Tibial nerve (tissue), 4 donors: ENCODE measurements at places on chromosomes 3 and 15. TPM values are rescaled to one million over a fixed set of nuclear protein-coding genes. Genes with fewer than 3 reads are reported as not detected.

DNA sequence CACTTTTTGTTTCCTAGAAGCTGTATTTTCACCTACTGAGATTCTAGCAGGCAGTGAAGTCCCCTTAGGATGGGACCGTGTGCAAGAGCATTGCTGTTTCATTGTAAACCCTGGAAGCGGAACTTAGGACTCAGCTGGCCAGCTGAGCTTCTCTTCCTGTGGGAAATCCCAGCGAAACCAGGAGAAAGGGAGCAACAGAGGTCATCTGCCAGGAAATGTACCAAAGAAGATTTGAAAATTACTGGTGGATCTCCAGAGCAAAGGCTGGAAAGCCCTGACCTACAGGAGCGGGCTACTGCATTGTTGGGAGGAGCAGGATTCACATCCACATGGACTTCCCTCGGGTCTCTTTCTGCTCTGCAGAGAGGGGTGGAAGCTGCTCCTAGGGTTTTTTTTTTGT lies 7.6 kb upstream of the ADPRH start:
- no peaks in the 10 kb centered on the region for H3K4me1 ChIP-seq
- no peak for DNase-seq
- no peak overlapping the region for H3K27ac ChIP-seq
- no peaks in the 10 kb centered on the region for H3K27me3 ChIP-seq
- H3K4me3 ChIP-seq: no peak overlapping the region
- no peaks in the 10 kb centered on the region for H3K36me3 ChIP-seq

DNA sequence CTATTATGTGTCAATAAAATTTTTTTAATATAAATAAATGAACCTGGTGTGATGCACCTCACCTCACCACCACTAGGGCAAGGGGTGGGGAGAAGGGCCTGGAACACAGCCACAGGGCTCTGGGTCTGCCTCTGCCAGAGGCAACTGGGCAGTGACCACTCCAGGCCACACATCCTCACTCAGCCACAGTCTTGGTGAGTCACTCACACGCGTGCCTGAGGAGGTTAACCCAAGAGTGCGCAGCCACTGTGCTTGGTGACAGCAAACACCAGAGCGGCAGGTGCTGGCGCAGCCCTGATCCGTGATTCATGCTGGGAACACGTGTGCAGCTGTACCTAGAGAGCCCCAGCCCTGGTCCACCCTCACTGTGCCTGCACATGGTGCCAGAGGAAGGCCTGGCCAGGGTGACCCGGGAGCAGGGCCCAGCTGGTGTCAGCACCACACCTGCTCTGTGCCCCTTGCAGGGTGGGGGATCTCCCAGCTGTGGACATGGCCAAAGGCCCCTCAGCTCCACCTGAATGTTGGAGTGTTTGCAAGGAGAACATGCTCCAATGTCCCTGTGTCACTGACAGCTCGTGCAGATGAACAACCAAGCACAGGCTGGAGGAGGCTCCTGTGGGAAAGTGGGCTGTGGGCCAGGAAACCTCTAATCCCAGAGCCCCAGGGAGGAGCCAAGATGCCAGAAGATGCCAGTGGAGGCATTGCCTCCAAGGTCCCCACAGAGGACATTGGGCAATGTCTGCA lies 2.1 kb downstream of the SLC41A3 start:
- H3K27me3 ChIP-seq: no peaks in the 10 kb centered on the region
- DNase-seq: no peak

DNA sequence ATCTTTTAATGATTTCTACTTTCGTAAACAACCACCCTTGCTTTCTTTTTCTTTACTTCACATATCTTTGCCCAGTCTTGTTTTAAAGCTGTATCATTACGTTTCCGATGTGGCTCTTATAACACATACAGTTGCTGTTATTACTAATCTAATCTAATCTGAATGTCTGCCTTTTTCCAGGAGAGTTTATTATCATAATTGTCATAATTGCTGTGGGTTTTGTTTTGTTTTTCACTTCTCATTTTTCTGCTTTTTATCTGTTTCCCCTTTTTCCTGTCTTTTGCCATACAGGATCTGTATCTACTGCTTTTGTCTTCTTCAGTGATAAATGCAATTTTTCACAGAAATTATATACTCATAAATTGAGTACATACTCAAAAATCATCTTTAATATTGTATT lies 24.9 kb downstream of the HACL1 start:
- no peak overlapping the region for H3K4me3 ChIP-seq
- H3K4me1 ChIP-seq: peaks cover 19% of the 10 kb centered on the region
- no peaks in the 10 kb centered on the region for H3K27me3 ChIP-seq
- DNase-seq: no peak

The TEX9 gene
- 5.4 TPM for total RNA-seq

DNA sequence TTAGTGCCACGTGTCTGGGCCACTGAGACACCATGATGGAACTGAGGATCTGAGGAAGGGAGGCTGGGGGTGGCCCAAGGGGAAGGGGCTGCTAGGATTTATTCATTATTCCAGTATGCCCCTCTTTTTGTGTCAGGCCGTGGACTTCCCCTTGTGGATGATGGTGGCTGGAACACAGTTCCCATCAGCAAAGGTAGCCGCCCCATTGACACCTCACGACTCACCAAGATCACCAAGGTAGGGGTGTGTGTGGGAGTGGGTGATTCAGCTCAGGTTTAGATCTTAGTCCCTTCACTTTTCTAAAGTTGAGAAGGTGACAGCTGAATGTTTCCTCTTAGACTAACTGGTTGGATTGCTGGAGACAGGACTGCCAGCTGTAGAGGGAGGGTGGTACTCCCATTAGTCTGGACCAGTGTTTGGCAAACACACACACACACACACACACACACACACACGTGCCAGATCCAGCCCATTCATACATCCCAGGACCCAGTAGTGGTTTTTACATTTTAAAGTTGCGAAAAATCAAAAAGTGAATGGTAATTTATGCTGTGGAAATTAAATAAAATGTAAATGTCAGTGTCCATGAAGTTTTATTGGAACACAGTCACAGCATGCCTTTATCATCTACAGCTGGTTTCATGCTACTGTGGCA lies 11.4 kb downstream of the EIF4G1 start:
- H3K36me3 ChIP-seq: peaks cover 19% of the 10 kb centered on the region
- no peak for DNase-seq
- no peak overlapping the region for H3K27ac ChIP-seq
- H3K27me3 ChIP-seq: no peaks in the 10 kb centered on the region

DNA sequence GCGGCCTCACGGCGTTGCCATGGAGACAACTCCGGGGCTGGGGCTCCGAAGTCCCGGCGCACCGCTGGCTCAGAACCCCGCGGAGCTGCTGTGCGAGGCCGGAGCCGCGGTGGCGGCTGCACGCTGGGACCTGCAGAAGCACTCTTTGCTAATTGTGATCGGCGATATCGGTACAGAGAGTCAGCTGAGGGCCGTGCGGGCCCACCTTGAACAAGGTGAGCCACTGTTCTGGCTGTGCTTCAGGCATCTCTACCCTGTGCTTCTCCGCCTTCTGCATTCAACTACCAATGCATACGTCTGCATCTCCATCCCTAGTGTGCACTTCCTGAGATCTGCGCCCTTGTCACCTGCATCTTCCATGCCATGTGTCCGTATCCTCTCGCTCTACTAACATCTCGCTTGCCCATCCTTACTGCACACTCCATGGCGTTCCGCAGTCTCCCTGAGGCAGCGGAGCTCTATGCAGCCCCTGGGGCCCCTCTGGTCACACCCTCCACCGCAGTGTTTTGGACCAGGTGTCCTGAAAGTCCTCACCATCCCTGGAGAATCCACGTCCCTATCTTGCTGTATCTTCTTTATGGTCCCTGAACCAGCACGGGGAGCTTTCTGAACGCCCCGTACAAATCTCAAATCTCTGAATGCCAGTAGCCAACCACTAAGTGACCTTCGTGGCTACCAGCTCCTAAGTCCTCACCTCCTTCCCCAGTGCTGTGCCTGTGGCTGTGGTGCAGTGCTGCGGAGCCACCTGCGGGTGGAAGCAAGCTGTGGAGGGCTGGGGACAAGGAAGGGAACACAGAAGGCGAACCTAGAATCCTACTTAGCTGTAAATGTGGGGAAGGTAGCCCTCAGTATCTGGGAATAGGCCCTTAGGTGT lies 6.2 kb upstream of the MAP1A start:
- DNase-seq: no peak
- H3K4me3 ChIP-seq: peak overlapping the region; percentile 69
- no peaks in the 10 kb centered on the region for H3K36me3 ChIP-seq
- no peak overlapping the region for H3K27ac ChIP-seq
- no peaks in the 10 kb centered on the region for H3K27me3 ChIP-seq

DNA sequence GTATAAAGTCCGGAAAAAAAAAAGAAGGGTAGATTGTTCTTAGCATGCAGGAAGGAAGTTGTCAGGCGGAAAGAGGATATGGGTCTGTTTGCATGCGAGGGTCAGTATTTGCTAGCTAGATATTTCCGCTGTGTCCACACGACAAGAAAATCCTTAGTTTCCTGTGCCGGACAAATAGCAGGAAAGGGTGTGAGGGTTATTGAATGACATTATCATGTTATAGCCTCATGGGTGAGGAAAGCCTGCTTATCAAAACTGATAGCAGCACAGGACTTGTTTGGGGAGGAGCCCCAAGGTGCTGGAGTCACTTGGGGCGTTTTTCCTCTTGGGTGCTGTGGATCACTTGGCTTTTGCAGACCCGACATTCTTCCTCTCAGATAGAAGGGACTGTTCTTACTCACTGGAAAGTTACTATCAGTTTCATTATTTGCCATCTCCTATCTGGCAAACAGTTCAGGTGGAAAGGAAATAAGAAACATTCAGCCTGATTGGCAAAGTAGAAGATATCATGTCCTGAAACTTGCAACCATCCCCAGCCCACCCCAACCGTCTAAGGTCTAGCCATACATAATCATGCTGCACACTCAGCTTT lies 127.2 kb upstream of the DPH6 start:
- no peaks in the 10 kb centered on the region for H3K36me3 ChIP-seq
- DNase-seq: no peak
- no peak overlapping the region for H3K4me3 ChIP-seq
- H3K4me1 ChIP-seq: peaks cover 6% of the 10 kb centered on the region
- no peaks in the 10 kb centered on the region for H3K27me3 ChIP-seq
